Hepatic stellate cell (primary cell): ENCODE measurements at places on chromosomes 12 and 14.

DNA sequence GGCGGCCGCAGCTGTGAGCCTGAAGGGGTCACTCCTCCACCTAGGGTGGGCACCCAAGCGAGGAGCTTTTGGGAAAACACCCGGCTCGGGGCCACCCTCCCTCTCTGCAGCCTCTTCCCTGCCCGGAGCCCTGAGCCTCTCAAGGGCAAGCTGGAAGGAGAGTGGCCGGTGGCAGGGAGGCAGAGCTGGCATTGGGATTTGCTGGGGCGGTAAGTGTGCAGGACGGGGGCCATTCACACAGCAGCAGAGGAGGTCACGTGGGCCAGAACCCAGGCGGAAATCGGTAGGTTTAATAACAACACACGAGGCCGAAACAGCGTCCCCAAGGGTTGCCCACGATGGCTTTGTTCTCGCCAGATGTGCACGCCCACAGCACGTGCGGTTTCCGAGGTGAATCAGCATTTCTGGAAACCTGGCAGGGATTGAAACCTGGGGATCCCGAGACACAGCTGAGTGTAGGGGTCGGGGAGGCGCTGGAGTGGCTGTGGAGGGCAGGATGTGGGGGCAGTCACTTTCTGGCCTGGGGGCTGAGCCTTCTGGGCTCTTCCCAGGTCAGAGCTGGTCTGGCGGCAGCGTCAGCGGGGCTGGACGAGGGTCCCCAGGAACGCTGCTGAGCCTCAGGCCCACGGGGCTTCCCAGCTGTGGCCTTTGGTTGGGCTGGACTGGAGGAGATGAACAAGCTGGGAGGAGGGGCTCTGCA is 23.5 kb downstream of the NOC4L start:
- no peak for DNase-seq

DNA sequence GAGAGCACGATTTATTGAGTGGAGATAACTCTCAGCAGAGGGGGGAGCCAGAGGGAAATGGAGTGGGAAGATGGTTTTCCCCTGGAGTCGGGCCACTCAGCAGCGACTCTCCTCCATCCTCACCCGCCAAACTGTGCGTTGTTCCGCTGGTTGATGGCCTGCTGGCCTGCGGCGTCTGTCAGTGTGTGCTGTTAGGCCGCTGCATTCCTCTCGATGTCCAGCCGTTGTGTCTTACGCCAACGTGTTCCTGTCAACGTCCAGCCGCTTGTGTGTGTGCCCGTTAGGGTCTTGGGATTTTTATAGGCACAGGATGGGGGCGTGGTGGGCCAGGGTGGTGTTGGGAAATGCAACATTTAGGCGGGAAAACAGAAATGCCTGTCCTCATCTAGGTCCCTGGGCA is 69.2 kb downstream of the PTPRQ start:
- no peak for DNase-seq

DNA sequence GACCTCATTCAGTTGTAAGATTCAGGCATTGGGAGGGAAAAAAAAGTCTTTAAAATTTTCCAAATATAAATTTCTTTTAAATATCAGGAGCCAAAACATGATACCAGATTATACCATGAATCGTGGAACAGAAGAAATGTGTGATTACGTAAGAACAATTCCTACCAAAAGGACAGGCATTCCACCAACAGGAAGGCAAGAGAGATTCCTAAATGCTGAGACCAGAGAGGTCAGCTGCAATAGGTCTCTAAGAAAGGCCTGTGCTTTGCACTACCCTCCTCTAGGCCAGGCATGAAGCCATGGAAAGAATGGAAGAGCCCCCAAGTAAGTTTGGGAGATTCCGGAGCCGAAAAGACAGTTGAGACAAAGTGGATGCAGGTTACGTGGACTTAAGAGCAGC is 83.7 kb downstream of the PTGER2 start:
- DNase-seq = no peak

- peak; percentile 26 for DNase-seq
These were observed 25.8 kb downstream of the SLC39A9 start for GRCh38 chr14:69424149-69424923.

DNA sequence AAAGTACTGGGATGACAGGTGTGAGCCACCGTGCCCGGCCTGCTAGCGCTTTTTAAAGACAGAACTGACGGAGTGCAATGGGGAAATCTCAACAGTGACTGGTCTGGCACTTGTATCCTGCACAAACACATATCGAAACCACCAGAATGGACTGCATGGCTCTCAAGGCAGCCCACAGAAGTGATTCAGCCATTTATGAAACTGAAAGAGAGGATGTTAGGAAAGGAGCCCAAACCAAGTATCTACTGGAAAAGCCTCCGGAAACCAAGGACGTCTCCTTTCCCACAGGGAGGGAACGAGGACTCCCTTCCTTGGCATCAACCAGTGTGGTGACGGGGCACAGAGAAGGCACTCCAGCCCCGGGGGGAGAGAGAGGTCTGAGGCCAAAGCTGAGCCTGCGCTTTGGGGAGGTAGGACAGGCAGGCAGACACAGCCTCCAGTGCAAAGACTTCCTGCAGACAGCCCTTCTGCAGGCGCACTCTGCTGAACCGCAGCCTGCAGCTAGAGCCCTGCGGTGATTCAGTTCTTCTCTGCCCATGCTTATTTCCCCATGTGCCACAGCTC is 16.5 kb downstream of the SLC15A4 start:
- no peak for DNase-seq

GRCh38 chr12:132556801-132557200 is 53.6 kb downstream of the LRCOL1 start:
- DNase-seq = no peak

DNA sequence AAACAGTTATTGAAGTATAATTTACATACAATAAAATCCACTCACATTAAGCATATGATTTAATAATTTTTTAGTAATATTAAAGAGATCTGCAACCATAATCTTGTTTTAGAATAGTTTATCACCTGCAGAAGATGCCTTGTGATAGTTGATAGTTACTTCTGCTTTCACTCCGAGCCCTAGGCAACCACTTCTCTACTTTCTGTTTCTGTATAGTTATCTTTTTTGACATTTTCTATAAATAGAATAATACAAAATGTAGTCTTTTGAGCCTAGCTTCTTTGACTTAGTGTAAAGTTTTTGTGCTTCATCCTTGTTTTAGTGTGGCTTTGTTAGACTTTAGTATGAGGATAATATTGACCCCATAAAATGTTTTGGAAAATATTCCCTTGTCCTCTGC is 111.0 kb downstream of the MNAT1 start:
- no peak for DNase-seq

DNA sequence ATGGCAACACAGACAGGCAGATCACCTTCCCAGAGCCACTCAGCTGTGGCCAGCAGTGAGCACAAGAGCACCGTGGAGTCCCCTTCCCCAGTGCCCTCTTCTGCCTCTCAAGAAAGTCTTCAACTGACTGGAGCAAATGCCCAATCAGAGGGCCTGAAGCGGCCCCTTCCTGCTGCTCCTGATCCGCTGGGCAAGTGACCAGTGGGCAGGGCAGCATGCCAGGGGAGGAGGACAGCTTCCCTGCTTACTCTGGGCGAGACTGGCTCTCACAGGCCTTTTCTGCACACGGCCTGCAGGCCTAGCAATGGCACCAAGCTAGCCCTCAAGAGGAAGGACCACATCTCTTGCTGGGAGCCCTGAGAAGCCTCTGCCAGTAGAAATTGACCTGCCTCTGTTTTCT is 890 bp downstream of the KRT71 start:
- DNase-seq = no peak

- DNase-seq = no peak
These were observed 1133.2 kb upstream of the TMEM132C start for GRCh38 chr12:127133675-127134335.

DNA sequence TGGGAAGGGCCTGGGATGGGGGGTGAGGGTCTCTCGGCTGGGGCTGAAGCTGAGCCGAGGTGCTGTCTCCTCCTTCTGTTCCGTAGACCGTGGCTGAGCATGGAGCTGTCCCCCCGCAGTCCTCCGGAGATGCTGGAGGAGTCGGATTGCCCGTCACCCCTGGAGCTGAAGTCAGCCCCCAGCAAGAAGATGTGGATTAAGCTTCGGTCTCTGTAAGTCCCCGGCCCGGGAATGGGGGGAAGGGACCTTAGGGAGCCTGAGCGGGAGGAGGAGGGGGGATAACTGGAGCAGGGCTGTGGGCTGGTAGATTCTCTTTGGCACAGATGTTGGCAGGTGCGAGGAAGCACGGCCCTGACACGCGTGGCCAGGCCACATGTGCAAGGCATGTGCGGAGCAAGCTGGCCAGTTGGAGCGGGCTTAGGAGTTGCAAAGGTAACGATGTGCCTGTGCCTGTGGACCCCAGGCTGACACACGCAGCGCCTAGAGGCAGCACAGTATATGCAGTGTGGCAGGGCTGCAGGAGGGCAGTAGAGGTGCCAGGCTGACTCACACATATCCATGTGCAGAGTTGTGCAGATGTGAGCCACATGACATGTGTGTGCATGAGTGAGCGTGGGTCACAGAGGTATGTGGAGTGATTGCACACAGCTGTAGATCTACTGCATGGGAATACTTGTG is 512 bp downstream of the PDE1B start:
- no peak for DNase-seq

DNA sequence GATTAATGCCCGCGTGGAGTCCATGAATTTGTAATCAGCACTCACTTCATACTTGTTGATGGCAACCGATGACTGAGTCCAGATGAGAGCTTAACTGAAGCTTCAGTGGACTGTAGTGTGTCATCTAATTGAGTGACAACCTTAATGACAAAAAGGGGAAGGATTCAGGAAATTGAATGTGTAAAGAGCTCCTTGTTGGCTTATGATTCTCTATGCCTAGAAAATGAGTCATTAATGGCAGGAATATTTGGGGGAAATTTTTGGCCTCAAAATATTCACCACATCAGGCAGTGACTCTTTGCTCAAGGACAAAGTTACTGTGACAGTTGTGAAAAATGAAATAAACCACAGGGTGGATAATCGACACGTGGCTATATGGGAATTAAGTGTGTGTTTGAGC is 55.3 kb upstream of the STON2 start:
- DNase-seq = no peak

DNA sequence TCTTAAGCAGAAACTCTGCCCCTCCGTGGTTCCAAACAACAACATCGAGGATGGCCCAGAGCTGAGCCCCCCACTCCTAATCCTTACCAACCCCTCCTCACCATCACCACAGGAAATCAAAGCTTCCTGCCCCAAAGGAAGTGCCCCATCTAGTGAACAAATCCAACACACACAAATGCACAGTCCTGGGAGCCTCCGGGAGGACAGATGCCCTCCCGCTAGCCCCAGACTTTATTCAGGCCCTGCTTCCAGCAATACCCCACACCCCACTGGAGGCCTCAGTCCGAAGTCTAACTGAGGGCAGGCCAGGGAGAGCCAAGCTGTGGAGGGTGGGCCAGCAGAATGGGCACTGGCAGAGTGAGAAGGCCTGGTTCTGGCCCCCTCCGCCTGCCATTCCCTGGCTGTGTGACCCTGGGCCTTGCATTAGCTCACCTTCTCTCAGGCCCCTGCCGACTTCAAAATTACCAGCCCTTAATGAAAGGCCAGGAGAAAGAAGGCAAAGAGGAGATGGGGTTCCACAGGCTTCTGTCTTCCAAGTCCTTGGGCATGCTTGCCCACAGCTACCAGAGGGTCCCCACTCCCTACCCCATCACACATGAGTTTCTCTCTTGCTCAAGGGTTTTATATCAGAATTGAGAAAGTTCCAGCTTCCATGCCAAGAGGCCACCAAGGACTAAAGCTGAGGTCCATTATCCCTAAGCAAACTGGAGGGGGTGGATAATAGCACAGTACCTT is 2.3 kb downstream of the HDAC7 start:
- no peak for DNase-seq

GRCh38 chr14:90564496-90564895 is 167.7 kb downstream of the CALM1 start:
- no peak for DNase-seq

- DNase-seq = no peak
These were observed 796.5 kb downstream of the GALC start for GRCh38 chr14:87196436-87196835.

- no peak for DNase-seq
These were observed 11.5 kb downstream of the PTGER2 start for GRCh38 chr14:52325630-52326029.

DNA sequence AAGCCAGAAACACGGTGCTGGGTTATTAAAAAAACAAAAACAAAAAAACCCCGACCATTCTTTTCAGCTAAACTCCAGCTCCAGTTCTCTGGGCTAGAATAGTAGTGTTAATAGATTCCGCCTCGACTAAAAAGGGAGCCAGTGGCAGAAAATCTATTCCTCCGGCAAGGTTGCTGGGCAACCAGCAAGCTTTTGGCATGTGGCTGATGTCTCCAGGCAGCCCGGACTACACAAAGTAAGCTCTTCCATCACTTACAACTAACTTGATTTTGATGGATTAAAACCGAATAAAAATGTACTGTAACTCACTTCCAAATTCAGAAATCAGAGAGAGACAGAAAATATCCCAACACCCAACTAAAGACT is 126.4 kb upstream of the FOXN3 start:
- no peak for DNase-seq

DNA sequence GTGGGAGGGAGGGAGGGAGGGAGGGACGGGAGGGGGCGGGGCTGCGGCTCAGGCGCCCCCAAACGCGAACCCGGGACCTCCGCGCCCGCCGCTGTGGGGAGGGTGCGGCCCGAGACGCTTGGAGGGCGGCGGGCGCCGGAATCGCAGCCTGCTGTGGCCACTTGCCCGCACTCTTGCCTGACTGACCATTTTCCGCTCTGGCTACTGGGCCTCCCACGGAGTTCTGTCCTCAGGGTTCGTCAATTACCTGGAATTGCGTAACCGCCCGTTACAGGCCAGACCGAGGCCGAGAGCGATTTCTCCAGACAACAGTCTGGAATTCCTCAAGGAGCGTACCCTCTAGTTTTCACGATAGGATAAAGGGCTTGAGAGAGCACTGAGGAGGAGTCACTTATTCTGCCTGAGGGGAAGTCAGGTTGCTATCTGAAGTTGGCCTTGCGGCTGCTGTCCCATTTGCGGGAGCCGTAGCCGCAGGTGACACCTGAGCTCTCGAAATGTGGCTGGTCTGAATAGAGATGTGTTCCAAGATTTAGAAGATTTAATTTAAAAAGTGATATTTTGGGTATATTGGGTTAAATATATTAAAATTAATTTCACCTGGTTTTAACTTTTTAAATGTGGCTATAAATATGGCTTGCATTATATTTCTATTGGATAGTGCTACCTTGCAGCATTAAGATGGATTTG is 446 bp upstream of the ZNF641 start:
- peak; percentile 49 for DNase-seq

- no peak for DNase-seq
These were observed 269.8 kb upstream of the PWP1 start for GRCh38 chr12:107415834-107416233.

- no peak for DNase-seq
These were observed 22.5 kb downstream of the ADGRD1 start for GRCh38 chr12:130976171-130976720.

GRCh38 chr14:104309657-104310369 is 171.4 kb downstream of the KIF26A start:
- DNase-seq = no peak

DNA sequence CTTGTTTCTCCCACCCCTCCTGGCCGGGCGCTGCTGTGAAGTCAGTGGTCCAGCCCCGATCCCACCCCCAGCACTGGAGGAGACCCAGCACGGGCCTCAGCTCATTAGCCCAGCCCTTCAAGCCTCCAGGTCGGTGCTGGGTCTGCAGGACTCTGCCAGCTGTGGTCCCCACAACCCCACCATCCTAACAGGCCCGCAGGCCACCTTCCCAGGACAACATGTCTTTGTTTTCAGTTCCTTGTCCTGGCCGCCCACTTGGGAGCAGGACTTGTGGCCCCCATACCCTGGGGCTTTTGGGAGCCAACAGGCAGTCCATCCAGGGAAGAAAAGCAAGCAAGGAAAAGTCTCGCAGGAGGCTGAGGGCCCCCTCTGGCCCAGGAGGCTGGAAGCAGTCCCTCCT is 60.0 kb downstream of the HRK start:
- no peak for DNase-seq

- DNase-seq = no peak
These were observed 2.1 kb downstream of the MYL6 start for GRCh38 chr12:56160193-56160763.
